ENCODE measurements at places on chromosomes 13 and 19. TPM values are rescaled to one million over a fixed set of nuclear protein-coding genes. Genes with fewer than 3 reads are reported as not detected.
A peak's percentile ranks its signal among the peaks of the same experiment; 100 is the strongest.

The UNC13A gene
- total RNA-seq, result not detected

The SBK2 gene
- 0.71 TPM for total RNA-seq

The SPINT2 gene
- 0.46 TPM for total RNA-seq

The PTGIR gene
- not detected for total RNA-seq

The SIGLECL1 gene
- not detected for total RNA-seq

The DCT gene
- total RNA-seq, result not detected

The KCNJ14 gene
- total RNA-seq, result 0.71 TPM

The GAPDHS gene
- total RNA-seq, result not detected

GRCh38 chr19:3359919-3360420 lies 6.4 kb upstream of the NFIC start:
- DNase-seq, result no peak

GRCh38 chr13:45899406-45899805 lies 47.9 kb upstream of the SIAH3 start:
- no peak for DNase-seq

DNA sequence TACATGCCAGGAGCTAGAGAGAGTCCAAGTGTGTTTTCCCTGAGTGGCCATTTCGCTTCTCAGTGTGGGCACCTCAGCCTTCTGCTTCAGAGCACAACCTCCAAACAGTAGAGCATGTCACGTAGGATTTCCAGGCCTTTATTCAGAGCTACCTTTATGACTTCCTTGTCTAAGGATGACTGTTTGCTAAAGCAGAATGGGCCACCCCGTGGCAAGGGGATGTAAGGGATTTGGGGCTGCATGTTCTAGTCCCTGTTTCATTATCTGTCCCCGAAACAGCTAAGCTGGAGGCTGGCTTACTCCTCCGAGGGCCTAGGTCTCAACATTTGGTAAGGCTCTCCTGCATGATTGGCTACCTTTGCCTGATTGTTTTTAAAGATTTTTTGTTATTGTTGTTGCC lies 6.0 kb downstream of the RNASEH2B start:
- DNase-seq, result no peak

- no peak for DNase-seq
Measured at GRCh38 chr13:111114362-111115060, 599 bp upstream of the ARHGEF7 start.

DNA sequence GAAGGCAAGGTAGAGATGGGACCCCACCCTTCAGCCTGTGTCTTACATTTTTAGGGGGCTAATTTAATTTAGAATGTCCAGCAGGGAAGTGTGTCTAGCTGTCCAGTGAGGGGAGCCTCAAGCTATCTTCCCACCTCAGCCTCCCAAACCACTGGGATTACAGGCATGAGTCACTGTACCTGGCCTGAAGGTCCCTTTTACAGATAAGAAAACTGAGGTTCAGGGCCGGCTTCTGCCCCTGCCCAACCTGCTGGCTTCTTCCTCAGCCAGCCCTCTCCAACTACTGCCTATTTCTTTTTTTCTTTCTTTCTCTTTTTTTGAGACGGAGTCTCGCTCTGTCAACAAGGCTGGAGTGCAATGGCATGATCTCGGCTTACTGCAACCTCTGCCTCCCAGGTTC lies 19.4 kb upstream of the HOMER3 start:
- DNase-seq, result no peak

GRCh38 chr13:38888309-38888708 lies 102.3 kb downstream of the STOML3 start:
- DNase-seq, result peak; percentile 43

DNA sequence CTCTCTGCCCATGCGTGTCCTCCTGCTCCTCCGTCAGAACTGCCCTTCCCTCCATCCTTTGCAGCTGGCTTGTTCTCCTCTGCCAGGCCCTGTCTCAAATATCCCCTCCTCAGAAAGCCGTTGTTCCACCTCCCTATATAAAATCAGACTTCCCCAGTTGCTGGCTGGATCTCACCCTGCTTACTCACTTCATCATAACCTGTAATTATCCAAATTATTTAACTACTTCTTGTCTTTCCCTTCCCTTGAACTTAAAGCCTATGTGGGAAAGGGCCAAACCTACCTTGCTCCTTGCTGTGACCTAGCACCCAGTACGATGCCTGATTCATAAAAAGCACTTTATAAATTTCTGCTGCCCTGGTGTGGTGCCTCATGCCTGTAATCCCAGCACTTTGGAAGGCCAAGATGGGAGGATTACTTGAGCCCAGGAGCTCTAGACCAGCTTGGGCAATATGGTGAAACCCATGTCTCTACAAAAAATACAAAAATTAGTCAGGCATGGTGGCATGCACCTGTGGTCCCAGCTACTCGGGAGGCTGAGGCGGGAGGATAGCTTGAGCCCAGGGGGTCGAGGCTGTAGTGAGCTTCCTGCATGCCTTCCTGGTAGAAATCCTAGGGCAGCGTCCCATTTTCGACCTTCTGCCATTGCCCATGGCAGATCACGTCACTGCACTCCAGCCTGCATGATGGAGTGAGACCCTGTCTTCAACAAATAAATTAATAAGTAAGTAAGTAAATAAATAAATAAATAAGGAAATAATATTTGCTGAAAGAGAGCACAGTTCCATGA lies 39.5 kb upstream of the ZNF536 start:
- DNase-seq, result no peak

DNA sequence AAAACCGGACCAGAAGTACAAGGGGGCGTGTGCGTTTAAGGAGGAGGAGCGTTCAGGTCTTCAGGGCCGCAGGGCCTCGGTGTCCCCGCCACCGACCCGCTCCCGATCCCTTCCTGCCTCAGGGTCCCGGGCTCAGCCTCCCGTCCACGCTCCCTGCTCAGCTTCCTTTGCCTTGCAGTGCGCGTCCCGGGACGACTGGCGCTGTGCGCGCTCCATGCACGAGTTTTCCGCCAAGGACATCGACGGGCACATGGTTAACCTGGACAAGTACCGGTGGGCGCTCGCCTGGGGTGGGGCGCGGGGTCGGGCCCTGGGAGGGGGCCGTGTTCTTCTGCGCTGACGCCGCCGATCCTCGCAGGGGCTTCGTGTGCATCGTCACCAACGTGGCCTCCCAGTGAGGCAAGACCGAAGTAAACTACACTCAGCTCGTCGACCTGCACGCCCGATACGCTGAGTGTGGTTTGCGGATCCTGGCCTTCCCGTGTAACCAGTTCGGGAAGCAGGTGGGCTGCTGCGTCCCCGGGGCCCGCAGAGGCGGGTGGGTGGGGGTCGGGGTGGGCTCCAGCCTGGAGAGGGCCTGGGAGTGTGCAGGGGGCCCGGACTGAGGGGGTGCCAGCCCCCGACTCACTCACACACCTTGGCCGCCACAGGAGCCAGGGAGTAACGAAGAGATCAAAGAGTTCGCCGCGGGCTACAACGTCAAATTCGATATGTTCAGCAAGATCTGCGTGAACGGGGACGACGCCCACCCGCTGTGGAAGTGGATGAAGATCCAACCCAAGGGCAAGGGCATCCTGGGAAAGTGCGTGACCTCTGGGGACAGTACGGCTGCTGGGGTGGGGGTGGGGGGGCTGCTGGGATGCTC lies 1.4 kb downstream of the GPX4 start:
- no peak for DNase-seq

- no peak for DNase-seq
Measured at GRCh38 chr13:70923863-70924752, 815.9 kb upstream of the KLHL1 start.

DNA sequence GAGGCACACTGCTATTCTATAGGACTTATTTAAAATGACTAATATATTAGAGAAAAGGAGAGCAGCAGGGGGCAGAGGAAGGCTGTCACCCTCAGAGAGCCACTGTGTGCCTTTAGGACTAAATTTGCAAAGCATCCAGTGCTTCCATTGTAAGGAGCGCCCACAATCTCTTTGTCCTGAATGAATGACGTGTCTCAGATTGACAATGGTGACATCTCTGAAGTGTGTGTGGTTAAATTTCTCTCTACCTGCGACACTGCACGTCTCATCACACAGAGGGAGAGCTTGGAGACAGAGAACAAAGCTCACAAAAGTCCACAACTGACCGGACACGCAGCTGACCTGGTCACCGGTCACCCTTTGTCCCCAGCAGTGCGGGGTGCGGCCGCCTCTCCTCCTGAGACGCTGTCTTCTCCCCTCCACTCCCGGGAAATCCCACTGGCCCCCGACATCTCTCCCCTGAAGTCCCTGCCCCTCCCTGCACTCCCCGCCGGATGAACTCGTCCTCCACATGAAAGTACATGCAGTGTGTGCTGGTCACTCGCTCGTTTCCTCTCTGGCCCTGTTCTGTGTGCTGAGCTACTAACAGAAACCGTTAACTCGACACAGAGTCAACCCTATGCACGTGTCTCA lies 107.2 kb downstream of the RAB20 start:
- no peak for DNase-seq

- DNase-seq, result no peak
Measured at GRCh38 chr13:77733674-77734073, 36.2 kb downstream of the SLAIN1 start.

DNA sequence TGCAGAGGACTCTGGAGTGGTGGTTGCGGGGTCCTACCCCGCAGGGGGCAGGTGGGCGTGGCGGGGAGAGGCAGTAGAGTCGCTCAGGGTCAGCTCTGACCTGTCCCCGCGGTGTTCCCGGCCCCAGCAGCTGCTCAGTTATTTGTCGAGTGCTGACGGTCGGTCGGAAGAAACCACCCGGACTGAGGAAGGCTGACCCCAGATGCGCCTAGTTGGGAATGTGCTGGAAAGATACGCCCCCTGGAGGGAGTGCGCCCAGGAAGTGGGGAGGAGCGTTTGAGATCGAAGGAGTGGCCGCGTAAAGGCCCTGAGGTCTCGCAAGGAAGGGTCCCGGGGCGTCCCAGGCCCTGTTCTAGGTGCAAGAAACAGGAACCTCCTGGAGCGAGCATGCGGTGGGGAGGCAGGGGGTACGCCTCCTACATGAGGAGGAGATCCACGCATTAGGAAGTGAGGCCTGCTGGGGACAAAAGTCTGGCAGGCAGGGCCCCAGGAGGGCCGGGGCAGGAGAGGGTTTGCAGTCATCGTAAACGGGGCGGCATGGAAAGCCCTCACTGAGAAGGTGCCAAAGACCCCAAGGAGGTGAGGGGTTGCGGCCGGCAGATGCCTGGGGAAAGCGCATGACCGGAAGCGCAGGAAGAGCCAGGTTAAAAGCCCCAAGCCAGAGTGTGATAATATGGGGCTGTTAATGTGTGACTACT lies 9.2 kb downstream of the CCDC8 start:
- DNase-seq, result peak; percentile 63

DNA sequence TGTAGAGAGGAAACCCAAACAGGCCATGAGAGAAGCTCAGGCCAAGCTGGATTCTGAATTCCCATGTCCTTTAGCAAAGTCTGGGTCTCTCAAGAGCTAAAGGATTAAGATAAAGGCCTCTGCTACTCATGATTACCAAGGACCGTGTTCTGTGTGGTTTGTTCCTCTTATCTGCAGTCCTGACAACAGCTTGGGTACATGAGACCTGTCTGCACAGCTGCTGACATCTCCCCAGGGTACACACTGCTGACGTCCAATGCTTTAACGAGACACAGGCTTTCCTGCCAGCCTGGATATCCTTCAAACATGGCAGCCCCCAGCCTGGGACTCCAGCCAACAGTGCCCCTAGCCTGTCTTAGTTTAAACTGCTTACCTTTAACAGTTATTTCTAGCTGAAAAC lies 211.0 kb downstream of the SLC7A1 start:
- DNase-seq, result no peak

DNA sequence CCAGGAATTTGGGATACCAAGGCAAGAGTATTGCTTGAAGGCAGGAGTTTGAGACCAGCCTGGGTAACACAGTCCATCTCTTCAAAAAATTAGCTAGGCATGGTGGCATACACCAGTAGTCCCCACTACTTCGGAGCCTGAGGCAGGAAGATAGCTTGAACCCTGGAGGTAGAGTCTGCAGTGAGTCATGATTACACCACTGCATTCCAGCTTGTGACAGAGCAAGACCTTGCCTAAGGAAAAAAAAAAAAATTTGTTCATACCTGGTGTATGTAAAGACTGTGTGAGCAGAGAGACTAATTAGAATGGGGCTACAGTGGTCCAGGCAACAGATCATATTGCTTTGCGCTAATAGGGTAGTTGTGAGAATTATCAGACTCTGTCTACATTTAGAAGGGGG lies 778.3 kb upstream of the PCDH20 start:
- no peak for DNase-seq

DNA sequence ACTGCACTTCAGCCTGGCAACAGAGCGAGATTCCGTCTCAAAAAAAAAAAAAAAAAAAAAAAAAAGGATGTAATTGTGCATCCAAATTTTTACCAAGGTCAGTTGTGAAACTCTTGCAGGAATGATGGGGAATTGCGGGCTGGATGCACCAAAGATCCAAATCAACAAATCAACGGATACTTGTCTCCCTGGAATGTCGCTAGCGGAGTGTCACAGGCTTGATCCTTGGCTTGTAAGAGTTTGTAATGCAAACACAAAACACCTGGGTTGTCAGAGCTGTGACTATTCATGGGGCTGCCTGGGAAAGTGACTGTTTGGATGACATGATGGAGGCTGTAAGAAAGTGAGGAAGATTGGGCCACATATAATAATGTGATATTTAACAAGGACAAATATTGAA lies 4.2 kb downstream of the KANK3 start:
- DNase-seq, result no peak

DNA sequence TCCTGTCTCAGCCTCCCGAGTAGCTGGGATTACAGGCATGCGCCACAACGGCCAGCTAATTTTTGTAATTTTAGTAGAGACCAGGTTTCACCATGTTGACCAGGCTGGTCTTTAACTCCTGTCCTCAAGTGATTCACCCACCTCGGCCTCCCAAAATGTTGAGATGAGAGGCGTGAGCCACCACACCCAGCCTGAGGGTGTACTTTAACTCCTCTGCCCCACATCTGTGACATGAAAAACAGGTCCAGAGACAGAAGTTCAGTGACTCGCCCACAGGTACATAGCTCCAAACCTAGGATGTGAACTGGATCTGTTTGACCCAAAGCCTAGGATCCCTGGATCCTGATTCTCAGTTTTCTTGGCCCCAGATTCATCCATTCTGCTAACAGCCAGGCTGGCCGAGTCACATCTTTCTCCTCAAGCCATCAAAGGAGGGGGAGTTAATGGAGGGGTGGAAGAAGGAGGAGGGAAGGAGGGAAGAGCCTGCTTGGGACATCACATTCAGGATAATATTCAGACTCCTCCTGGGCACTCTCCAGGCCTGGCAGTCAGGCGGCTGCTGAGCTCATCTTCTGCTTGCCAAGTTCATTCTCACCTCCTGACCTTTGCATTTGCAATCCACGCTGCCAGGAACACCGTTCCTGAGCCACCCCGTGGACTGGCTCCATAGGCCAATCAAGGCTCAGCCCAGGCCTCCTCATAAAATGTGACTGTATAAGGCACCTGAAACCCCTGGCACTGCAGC lies 3.1 kb downstream of the SPC24 start:
- peak; percentile 75 for DNase-seq

GRCh38 chr13:76936763-76937162 lies 11.5 kb upstream of the ACOD1 start:
- DNase-seq, result no peak

DNA sequence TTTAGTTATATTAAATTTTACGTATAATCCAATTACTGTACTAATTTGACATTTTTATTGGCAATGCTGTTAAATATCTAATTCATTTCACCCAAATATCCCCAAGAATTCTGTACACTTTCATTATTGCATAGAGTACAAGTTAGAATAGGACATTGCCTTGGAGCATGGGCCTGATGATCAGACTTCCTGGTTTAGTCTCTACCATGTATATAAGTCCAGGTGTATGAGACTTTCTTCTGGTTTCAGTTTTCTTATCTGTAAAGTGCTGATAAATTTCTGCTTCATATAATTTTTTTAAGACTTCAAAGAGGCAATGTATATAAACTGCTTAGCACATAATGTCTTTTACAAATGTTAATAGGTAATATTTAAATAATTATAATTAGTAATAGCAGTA lies 179.4 kb downstream of the KLF12 start:
- no peak for DNase-seq

All from LHCN-M2 (cell line).